Muscle of back (tissue), 13 donors: ENCODE measurements at places on chromosomes 16 and 17. TPM values are rescaled to one million over a fixed set of nuclear protein-coding genes. Genes with fewer than 3 reads are reported as not detected.
A peak's percentile ranks its signal among the peaks of the same experiment; 100 is the strongest.

GRCh38 chr17:65698381-65699061 lies 137.1 kb upstream of the AXIN2 start:
- peak; percentile 35 for DNase-seq

- no peak for DNase-seq
Measured at GRCh38 chr17:3547628-3548027, 10.0 kb downstream of the TRPV3 start.

DNA sequence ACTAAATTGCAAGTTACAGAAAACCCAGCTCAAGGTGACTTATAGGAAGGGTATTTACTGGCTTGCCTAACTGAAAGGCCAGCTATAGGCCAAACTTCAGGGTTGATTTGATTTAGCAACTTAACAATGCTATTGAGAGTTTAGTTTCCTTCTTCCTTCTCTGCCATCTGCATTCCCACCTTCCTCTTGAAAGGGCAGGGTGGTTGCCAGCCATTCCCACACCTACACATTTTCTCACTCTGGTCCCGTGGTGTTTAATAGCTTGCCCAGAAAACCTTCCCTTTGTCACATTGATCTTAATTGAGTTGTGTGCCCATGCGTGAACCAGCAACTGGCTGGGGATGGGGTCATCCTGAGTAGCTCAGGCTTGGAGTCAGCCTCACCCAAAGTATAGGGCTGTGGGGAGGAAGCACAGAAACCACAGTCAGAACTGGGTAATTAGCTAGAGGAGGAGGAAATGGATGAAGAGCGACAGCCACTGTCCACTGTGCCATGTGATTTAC lies 194.7 kb downstream of the SPECC1 start:
- no peak for DNase-seq

DNA sequence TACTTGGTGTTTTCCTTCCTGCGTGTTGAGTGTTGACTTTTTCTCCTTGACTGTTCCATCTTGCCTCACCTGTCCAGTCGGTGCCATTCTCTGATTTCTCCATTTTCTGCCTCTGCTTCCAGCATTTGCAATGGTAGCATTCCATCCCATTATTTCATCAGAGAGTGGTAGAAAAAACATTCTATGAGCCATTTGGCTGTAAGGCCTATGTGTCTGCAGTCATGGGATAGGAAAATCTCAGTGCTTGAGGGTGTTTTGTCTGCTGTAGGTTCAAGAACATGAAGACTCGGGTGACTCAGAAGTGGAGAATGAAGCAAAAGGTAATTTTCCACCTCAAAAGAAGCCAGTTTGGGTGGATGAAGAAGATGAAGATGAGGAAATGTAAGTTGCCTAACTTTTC lies 2.7 kb downstream of the UTP18 start:
- no peak for DNase-seq

- no peak for DNase-seq
Measured at GRCh38 chr16:78552106-78552675, 452.7 kb downstream of the WWOX start.

DNA sequence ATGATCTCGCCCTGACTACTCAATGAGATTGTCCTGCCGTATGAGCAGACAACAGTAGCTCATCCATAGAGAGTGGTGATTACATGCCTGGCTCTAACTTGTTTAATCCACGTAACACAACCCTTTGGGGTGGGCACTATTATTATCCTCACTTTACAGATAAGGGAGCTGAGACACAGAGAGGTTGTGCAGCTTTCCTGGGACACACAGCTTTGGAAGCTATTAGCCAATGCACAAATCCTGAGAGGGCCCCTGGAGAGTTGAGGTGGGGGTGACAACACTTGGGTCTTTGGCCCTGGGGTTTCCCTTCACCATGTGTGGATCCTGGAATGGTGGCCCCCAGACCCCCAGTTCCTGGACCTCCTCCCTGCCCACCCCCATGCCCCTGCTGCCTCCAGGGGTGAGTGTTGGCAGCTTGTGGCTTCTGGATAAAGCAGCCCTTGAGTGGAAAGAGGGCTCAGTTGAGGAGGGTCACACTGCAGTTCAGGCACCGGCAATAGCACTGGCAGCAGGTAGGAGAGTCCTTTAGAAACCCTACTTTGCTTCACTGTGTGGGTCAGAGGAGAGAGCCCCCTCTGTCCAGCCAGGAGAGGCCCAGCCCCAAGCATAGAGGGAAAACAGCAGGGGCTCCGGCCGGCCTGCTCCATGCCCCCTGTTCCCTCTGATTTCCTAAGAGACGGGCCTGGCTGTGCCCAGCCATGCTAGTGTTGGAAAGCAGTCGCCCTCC lies 230.7 kb downstream of the KATNIP start:
- DNase-seq: no peak

DNA sequence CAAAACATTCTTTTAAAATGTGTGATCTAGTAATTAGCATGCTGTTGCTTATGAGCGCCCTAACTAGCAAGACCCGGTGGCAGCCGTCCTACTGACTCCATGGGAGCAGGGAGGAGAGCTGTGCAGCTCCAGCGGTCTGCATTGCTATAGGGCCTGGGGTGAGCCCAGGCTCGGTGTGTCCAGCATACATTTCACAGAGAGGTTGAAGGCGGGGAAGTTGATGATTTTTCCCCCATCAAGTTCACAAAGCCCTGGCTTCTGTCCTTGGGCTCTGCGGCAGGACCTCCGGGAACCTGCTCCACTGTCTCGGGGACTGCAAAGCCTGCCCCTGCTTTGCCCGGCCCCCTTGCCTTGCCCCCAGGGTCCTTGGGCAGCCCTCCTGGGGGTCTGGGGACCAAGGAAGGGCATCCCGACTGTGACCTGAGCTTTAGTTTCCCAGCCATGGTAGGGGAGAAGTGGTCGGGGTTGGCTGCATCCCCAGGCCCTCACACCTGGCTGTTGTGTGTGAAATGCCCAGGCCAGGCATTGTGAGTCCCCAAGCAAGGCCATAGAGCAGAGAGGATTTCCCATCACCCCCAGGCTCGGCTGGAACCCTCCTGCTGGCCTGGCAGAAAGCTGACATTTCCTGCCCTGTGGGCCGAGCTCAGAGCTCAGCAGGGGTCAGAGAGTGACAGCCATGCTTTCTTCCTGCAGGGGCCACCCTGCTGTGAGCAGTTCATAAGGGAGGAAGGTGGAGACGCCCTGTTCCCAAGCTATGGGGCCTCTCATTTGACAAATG lies 24.8 kb downstream of the KCNJ12 start:
- DNase-seq: no peak

DNA sequence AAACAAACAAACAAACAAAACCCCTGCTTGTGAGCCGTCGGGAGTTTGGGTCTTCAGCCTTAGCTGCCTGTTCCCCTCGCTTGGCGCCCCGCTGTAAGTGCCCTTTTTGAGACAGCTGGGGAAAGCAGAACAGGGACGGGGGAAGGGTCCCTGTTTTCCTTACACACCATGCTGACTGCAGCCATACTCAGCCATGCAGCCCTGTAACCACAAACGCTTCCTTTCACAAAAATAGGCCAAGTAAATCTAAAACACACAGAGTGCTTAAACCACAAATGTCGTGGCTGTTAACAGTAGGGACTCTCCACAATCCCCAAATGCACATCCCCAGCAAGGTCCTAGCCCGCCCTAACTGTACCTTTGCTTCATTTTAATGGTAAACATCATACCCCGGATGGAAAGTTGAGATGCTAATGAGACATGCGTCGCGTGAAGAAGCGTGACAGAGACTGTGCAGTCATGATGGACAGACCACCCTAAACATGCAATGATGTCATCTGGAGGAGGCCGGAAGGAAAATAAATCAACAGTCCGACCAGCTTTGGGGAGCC lies 129.9 kb downstream of the MGAT5B start:
- no peak for DNase-seq

DNA sequence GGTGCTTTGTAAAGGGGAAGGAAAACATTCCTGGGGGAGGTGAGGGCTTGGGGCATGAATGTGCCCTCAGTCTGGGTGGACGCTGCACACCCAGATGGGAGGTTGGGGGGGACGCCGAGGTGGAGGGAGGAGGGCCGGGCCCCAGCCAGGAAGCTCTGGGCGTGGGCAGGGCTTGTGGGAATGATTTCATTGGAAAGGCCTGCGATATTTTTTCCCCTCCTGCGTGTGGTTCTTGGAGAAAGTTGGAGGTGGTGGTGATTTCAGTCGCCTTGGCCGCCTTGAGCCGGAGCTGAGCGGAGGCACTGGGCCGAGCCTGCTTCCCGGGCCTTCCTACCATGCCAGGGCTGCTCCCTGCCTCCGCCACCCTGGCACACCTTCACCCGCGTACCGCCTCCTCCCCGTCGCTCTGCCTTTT lies 26.4 kb upstream of the CLEC18A start:
- peak; percentile 74 for DNase-seq

- DNase-seq: no peak
Measured at GRCh38 chr16:14628806-14629611, 1.1 kb downstream of the PARN start.

DNA sequence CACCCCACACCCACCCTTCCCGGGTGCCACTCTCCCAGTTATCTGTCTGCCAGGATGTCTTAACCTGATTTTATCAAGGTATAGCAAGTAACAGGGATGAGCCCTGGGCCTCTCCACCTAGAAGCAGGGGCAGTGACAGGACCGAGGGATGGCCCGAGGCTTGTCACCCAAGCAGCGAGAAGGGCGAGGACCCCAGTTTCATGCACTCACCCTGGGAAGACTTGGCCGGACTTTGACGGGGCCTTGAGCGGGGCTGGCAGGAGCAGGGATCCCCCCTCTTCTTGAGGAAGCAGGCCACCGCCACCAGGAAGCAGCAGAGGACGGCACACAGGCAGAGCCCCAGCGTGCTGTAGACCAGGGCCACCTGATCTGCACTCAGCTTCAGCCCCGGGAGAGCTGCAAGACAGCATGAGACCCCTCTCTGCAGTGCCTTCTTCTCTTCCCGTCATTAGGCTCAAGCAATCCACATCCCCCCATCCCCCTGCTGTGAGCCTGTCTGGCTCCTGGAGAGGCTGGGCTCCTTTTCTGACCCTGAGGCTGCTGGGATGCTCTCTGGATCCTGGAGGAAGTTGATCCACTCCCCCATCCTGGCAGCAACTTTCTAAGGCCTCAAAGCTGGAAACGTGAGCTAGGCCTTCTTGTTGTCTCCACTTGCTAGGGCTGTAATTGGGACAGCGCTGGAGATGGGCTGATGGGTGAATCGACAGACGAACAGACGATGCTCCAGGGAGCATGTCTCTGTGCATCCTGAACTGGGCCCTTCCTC lies 31.6 kb downstream of the TNFRSF13B start:
- DNase-seq: no peak

- no peak for DNase-seq
Measured at GRCh38 chr16:85678821-85679220, 9.9 kb downstream of the GINS2 start.

GRCh38 chr17:11598274-11599221 lies at the start of gene DNAH9:
Gene DNAH9, plus strand, starts transcription at chr17:11598470. Its CDS starts 29 bp downstream, at chr17:11598499.
- peak; percentile 83 for DNase-seq

DNA sequence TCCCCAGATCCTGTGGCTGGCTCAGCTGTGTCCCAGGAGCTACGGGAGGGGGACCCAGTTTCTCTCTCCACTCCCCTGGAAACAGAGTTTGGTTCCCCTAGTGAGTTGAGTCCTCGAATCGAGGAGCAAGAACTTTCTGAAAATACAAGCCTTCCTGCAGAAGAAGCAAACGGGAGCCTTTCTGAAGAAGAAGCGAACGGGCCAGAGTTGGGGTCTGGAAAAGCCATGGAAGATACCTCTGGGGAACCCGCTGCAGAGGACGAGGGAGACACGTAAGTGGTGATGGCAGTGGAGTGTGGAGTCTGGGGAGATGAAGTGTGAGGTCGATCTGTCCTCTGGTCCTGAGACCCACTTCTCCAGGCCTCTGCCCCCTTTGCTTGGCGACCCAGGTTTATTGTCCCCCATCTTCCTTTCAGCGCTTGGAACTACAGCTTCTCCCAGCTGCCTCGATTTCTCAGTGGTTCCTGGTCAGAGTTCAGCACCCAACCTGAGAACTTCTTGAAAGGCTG lies 585 bp downstream of the WRAP53 start:
- no peak for DNase-seq

DNA sequence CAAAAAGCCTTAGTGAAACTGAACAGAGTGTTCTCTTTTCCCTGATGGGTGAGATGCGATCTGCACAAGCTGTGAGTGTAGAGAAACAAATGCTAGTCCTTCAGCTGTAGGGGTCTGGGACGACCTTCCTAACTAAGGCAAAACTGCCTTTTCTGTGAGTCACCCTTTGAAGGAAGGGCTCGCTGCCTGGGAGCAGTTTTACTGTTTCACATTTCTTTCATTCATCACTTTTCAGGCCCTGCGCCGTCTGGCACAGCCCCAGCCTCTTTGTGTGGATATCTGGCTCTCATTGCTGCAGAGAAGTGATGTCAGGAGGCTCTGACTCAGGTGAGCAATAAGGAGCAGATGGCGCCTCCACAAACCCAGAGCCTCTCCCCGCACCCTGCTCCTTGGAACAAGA lies 57.4 kb downstream of the HS3ST3A1 start:
- DNase-seq: peak; percentile 97

GRCh38 chr16:82027629-82028064 lies 7.4 kb upstream of the HSD17B2 start:
- no peak for DNase-seq

GRCh38 chr17:4101759-4102405 lies 40.9 kb downstream of the ZZEF1 start:
- no peak for DNase-seq

GRCh38 chr16:26050472-26050871 lies 358.7 kb downstream of the HS3ST4 start:
- no peak for DNase-seq

DNA sequence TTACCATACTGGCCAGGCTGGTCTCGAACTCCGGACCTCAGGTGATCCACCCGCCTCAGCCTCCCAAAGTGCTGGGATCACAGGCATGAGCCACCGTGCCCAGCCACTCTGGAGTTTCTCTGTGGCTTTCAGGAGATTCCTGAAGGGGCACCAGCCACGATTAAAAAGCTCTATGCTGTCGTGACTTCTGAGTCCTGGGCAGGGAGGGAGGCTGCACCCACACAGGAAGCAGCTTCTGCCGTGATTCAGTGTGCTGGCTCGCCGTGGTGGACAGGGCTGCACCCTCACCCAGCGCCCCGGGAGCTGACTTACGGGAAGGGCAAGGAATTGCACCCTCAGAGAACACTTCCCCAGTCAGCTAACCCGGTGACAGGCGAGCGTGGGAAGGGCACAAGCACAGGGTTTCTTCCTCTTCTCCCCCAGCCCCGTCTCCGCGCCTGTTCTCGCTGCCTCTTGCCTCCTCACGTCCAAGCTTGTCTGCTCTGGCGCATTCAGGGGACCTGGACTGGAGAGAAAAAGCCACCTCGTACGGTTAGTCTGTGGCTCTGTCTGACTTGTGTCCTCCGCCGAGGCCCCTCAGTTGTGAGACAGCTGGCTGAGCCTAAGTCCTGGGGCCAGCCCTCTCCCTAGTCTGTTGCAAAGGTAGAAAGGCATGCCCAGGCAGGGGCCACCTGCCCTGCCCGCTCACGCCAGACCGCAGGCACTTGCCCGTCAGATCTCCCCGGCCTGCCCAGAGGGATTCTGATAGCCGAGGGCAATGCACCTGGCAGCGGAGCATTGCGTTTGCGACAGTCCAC lies 145.0 kb downstream of the SEC14L1 start:
- DNase-seq: no peak

Gene HS3ST2
- polyA plus RNA-seq: 0.27 TPM

Gene DHRS7C
- polyA plus RNA-seq: 74.9 TPM

Gene RNF222
- 0.07 TPM for polyA plus RNA-seq

Gene FOXC2
- polyA plus RNA-seq: 1.3 TPM

Gene KRT39
- 2.9 TPM for polyA plus RNA-seq
